ENCODE measurements at places on chromosomes 7 and 10.

DNA sequence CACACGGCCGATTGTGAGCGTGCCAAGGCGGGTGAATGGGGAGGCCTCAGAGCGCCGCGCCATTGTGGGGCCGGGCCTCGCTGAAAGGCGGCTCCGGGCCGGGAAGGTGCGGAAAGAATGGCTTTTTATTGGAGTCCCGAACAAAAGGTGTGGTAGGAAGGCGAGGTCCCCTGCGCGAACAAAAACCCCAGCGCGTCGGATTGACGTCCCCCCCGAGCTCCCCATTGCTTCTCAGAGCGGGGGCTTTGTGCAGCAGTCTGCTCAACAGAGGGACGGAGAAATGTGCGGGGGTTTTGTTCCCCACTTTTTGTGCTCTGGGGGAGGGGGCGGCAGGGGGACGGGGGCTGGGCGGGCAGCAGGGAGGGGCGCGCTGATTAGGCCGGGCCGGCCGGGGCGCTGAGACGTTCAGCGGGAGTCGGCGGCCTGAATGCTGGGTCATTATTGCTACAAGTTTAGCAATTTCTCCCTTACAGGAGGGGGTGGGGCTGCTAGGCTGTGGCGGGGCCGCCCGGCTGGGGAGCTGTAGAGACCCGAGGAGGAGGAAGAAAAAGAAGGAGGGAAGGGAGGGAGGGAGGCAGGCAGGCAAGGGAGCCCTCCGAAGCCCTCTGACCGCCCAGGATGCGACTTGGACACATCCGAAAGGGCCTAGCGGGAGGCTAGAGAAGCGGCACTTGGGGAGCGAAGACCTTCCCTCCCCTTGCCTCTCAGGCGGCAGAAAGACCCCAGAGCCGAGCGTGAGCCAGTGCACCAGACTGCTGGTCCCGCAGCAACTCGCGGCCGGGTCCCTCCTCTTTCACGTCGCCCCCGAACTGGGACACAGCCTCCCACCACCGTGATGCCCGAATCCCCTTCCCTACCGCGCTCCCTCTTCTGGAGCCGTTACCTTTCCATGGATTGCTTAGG lies 4.6 kb downstream of the NKX2-3 start:
- H3K36me3 ChIP-seq: no peaks in the 10 kb centered on the region
- peaks cover 87% of the 10 kb centered on the region for H3K27me3 ChIP-seq
- peaks cover 8% of the 10 kb centered on the region for H3K4me1 ChIP-seq
- no peak overlapping the region for H3K4me3 ChIP-seq
- no peak overlapping the region for H3K27ac ChIP-seq
- DNase-seq: no peak

DNA sequence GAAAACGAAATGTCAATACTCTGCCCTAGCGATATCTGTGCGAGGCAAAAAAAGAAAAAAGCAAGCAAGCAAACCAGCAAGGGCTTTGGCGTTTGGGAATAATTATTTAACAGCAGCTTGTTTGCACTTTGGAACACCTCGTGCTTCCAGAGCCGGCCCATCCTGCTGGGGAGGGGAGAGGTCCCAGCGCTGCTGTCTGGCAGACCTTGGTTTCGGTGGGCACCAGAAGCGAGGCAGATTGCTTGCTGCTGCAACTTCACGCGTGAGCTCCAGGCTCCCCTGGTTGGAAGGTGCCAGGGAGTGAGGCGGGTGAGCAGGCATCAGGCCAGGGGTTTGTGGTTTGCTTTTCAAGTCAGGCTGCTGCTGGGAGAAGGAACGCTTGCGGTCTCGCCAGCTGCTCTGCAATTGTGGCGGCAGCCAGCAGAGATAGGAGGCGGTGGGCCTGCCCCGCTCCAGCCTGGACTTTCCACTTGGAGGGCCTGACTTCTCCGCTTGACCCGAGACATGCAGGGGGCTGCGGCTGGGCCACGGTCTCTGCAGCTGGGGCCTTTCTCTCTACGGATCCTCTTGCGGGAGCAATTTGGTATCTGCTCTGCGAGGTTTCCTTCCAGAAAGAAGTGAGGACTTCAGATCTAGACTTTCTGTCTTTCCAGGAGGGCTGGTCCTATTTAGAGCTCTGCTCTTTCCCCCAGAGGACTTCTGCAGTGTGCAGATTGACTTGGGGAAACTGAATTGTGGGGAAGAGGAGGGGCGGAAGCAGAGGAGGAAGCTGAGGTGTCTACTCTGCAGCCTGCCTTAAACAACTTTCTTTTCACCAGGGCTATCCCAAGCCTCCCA lies 131.4 kb downstream of the PRPF18 start:
- no peaks in the 10 kb centered on the region for H3K27me3 ChIP-seq
- H3K4me1 ChIP-seq: peaks cover 34% of the 10 kb centered on the region
- H3K4me3 ChIP-seq: peak overlapping the region; percentile 25
- DNase-seq: peak; percentile 68
- H3K36me3 ChIP-seq: no peaks in the 10 kb centered on the region

DNA sequence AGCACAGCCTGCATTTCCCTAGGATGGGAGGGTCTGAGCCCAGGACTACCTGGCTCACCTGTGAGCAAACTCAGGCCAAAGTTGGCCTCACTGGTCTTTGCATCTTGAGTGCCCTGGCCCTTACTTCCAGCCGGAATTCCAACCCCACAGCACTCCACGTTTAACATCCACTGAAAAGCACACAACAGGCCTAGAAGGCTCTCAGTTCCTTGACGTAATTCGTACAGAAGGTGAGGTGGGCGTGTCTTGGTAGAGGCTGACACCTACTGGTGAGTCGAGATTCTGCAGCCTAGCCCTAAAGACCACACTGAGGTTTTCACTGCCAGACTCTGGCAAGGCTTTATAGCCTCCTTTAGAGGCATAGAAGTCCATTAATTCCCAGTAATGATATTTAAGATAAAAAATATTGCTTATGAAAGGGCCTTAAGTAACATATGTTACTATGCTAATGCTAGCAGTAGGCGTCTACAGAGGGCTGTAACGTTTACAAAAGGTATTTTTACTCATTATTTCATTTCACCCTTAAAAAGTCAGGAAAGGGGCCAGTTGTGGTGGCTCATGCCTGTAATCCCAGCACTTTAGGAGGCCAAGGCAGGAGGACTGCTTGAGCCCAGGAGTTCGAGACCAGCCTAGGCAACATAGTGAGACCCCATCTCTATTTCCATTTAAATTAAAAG lies 95.8 kb downstream of the HIP1 start:
- no peak overlapping the region for H3K27ac ChIP-seq
- no peak overlapping the region for H3K4me3 ChIP-seq
- DNase-seq: peak; percentile 19
- peaks cover 34% of the 10 kb centered on the region for H3K27me3 ChIP-seq

DNA sequence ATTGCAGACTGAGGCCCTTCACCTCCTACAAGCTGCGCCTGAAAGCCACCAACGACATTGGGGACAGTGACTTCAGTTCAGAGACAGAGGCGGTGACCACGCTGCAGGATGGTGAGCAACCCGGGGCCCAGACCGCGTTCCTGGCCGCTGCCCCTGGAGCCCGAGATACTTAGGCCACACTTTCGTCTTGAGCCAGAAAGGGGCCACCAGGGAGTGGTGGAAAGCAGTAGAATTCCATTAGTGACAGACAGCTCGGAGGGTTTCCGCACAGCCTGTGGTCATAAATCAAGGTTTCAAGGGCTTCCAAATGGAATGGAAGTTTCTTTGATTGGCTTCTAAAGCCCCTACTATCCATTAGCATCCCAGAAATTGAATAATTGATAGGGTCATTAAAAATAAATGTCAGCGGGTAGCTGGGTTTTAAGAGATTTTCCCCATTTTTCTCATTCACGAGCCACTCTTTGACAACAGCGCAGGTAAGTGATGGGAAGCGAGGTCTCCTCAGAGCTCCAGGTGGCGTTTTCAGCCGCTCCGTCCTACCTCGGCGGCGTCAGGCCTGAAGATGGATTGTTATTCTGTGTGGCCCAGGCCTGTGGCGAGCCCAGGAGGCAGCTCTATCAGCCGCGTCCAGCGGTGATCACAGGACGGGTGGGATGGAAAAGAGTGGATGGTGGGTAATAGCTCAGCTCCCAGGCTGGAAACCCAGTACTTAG lies 523.5 kb upstream of the FOXK1 start:
- no peaks in the 10 kb centered on the region for H3K4me1 ChIP-seq
- no peak for DNase-seq
- no peak overlapping the region for H3K4me3 ChIP-seq

DNA sequence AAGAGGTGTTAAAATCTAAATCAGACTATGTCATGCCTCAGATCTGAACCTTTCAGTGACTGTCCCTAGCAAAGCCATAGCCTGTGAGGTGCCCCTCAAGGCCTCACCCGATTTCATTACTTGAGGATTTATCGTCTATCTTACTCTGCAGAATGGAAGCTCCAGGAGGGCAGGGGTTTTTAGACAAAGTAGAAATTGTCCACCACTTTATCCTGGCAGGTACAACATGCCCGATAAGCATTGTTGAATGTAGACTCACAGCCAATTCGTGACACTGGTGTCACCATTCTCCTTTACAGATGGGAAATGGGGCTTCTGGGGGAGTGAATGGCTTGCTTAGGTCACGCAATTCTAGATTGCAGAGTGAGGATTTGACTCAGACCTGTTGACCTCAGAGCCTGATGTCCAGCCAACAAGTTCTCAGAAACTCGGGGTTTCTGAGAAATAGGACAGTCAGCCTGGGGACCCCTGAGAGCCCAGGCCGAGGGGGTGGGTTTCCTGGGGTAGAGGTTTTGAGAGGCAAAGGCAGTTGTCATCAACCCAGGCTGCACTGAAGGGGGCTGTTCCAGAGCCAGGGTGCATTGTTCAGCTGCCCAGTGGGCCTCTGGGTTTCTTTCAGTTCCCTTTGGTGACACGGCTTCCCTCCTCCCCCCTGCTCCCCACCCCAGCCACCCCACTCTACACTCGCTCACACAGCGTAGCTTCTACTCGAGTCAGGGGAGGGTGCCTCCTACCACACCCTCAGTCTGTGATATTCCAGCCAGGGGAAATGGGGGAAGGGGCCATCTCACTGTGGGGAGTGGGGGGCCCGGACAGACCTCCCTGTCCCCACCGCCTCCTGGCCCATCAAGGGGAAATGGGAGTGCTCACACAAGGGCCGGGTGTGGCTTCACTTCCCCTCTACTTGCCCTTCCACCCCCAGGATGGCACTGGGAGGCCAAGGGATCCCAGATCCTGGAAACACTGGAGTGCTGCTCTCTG lies 3.1 kb upstream of the IRF5 start:
- peaks cover 49% of the 10 kb centered on the region for H3K27me3 ChIP-seq
- DNase-seq: no peak
- H3K27ac ChIP-seq: peak overlapping the region; percentile 55
- no peaks in the 10 kb centered on the region for H3K36me3 ChIP-seq
- no peak overlapping the region for H3K4me3 ChIP-seq

- no peaks in the 10 kb centered on the region for H3K36me3 ChIP-seq
- H3K27me3 ChIP-seq: no peaks in the 10 kb centered on the region
- no peak overlapping the region for H3K27ac ChIP-seq
- no peak overlapping the region for H3K4me3 ChIP-seq
- no peaks in the 10 kb centered on the region for H3K4me1 ChIP-seq
These were observed 123.7 kb downstream of the MPP7 start for GRCh38 chr10:28179006-28179742.

DNA sequence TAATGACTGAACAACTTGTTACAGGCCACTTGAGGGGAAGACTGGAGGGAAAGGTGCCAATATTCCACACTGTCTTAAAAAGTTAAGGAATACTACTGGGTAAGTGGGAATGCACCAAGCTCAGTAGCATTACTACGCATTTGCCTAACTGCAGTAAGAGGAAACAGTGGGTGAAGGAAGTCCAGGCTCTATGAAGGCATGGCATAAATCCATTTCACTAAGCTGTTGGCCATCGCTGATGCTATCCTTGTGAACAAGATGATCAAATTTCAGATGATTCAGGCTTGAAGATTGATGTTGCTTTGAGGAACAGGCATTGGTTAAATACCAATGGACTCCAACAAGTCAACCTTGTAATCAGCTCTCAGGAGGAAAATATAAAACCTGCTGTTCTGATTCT lies 44.2 kb upstream of the TES start:
- H3K27ac ChIP-seq: no peak overlapping the region
- H3K27me3 ChIP-seq: no peaks in the 10 kb centered on the region
- no peak overlapping the region for H3K4me3 ChIP-seq
- DNase-seq: no peak
- H3K4me1 ChIP-seq: no peaks in the 10 kb centered on the region
- no peaks in the 10 kb centered on the region for H3K36me3 ChIP-seq

DNA sequence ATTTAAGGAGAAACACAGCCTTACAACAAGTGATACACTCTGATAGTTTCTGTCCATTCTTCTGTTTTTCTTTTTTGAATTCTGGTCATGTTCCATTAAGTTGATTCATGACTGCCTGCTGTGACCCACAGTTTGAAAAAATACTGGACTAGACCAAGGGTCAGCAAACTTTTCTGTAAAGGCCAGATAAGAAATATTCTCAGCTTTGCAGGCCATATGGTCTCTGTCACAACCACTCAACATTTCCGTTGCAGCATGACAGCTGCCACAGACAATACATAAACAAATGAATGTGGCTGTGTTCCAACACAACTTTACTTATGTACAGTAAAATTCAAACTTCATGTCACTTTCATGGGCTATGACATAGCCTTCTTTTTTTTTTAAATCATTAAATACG lies 156.7 kb downstream of the PLXNA4 start:
- no peaks in the 10 kb centered on the region for H3K4me1 ChIP-seq
- DNase-seq: no peak
- no peak overlapping the region for H3K27ac ChIP-seq
- H3K36me3 ChIP-seq: no peaks in the 10 kb centered on the region

DNA sequence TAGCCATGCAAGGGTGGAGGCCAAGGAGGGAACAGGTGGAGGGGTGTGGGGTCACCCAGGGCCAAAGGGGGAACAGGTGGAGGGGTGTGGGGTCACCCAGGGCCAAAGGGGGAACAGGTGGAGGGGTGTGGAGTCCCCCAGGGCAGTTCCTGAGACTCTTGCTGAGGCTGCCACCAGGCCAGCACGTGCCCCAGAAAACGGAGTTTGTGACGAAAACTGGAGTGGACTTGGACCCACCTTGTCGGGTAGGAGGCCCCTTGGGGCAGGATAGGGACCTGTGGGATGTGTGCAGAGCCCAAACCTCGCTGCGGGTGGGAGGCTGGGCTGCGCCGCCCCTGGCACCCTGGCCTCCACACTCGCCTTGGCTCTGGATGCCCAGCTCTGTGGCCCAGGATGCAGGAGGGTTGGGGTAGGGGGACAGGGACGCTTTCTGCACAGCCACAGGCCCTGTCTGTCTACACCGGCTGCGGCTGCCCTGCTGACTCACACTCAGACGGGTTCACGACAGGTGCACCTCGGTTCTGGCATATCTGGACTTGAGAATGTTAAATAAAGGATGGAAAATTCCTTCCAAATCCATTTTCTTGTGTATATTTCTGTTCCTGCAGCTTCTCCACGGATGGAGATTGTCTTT lies 562 bp upstream of the ADGRA1 start:
- no peaks in the 10 kb centered on the region for H3K4me1 ChIP-seq
- peaks cover 36% of the 10 kb centered on the region for H3K27me3 ChIP-seq
- no peak overlapping the region for H3K27ac ChIP-seq
- H3K36me3 ChIP-seq: no peaks in the 10 kb centered on the region
- DNase-seq: no peak
- no peak overlapping the region for H3K4me3 ChIP-seq

- H3K4me3 ChIP-seq: no peak overlapping the region
- H3K27ac ChIP-seq: no peak overlapping the region
- H3K4me1 ChIP-seq: no peaks in the 10 kb centered on the region
- no peaks in the 10 kb centered on the region for H3K27me3 ChIP-seq
- H3K36me3 ChIP-seq: peaks cover 2% of the 10 kb centered on the region
- no peak for DNase-seq
These were observed 57.8 kb downstream of the TBXAS1 start for GRCh38 chr7:139886899-139887298.

GRCh38 chr10:67789769-67790168 lies 48.2 kb downstream of the DNAJC12 start:
- no peaks in the 10 kb centered on the region for H3K27me3 ChIP-seq
- H3K36me3 ChIP-seq: no peaks in the 10 kb centered on the region
- no peak overlapping the region for H3K27ac ChIP-seq
- DNase-seq: no peak

GRCh38 chr10:80506189-80506575 lies 31.5 kb upstream of the SH2D4B start:
- no peaks in the 10 kb centered on the region for H3K27me3 ChIP-seq
- H3K36me3 ChIP-seq: peaks cover 32% of the 10 kb centered on the region
- H3K4me1 ChIP-seq: peaks cover 47% of the 10 kb centered on the region
- H3K27ac ChIP-seq: no peak overlapping the region
